ENCODE measurements at places on chromosomes 5 and 9.

GRCh38 chr5:132775476-132775961, 1.5 kb downstream of the SEPTIN8 start:
- no peak for DNase-seq

DNA sequence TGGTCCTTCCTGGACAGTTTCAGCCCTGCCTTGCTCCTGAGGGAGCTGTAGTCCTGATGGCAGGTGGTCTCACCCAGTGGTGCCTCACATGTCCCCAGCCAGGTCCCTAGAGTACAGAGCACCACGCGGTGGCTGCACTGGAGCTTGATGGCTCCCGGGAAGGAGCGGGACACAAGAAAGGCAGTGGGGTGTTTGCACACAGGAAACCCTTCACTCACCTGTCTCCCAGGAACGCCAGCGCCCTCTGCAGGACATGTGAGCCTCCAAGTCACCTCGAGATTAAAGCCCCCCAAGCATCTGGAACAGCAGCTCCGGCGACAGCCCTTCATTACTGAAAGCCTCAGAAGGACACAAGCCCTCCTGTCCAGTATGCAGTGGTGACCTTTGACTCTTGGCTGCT, 19.9 kb upstream of the TMEM250 start:
- peak; percentile 38 for DNase-seq

DNA sequence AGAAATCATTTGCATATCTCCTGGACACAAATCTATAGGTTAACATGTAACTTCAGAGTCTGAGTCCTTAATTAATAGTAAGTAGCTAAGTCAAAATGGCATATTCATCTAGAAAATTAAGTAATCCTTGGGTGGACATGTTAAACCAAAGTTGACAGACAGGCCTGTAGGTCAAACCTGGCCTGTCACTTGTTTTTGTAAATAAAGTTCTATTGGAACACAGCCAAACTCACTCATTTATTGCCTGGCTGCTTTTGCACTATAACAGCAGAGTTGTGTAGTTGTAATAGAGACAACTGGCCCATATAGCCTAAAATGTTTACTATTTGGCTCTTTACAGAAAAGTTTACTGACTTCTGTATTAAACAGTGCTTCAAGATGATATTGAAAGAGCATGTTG, 24.6 kb upstream of the GPR21 start:
- no peak for DNase-seq

- DNase-seq = no peak
Observed at GRCh38 chr5:134459491-134459890, 47.8 kb upstream of the CDKN2AIPNL start.

- peak; percentile 78 for DNase-seq
Observed at GRCh38 chr5:170297589-170298462, at the start of gene LCP2. Gene LCP2 (minus strand): TSS chr5:170297777. CDS start chr5:170297611, 166 bp downstream.

GRCh38 chr9:1319436-1319835, 269.3 kb downstream of the DMRT2 start:
- DNase-seq = no peak

DNA sequence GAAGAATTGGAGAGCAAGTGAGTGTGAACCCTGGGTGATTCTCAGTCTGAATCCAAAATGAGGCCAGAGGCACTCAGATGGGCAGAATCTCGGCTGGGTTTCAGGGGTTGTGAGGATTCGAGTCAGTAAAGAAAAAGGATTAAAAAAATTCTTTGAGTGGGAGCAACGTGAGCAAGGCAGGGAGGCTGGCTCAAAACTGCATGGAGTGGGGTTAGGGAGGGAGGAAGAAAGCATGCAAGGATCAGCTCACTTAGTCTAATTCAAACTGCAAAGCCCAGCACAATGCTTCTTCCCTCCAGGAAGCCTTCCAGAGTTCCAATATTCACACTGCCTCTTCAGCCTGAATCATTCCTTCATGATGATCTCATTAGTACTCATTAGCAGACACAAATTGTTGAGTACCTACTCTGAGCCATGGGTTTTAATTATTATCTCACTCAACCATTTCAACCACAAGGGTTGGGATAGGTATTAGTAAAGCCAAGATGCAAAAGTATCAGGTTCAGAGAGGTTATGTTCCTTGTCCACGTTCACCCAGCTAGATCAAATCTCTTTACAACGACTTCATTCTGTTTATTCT, 95.8 kb downstream of the BRINP1 start:
- DNase-seq = no peak

DNA sequence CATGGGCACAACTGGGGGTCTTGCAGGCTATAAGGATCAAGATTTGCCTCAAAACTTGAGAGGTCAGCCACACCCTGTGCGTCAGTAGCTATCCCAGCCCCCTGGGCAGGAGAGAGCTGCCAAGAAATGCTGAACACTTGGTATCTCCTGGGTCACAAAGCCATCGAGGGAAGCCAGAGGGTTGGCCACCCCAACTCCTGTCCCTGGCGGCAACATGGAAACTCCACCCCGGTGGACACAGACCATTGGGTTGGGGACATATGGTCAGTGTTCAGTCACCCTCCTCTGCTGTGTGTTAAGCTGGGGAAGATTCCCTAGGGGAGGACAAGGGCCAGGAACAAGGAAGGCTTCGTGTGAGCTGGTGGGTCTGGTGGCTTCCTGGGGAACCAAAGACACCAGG, 140.6 kb downstream of the C5orf15 start:
- no peak for DNase-seq

GRCh38 chr5:54098267-54098666, 212.1 kb downstream of the ARL15 start:
- no peak for DNase-seq

GRCh38 chr5:108164574-108164973, 217.3 kb downstream of the FBXL17 start:
- DNase-seq = no peak

DNA sequence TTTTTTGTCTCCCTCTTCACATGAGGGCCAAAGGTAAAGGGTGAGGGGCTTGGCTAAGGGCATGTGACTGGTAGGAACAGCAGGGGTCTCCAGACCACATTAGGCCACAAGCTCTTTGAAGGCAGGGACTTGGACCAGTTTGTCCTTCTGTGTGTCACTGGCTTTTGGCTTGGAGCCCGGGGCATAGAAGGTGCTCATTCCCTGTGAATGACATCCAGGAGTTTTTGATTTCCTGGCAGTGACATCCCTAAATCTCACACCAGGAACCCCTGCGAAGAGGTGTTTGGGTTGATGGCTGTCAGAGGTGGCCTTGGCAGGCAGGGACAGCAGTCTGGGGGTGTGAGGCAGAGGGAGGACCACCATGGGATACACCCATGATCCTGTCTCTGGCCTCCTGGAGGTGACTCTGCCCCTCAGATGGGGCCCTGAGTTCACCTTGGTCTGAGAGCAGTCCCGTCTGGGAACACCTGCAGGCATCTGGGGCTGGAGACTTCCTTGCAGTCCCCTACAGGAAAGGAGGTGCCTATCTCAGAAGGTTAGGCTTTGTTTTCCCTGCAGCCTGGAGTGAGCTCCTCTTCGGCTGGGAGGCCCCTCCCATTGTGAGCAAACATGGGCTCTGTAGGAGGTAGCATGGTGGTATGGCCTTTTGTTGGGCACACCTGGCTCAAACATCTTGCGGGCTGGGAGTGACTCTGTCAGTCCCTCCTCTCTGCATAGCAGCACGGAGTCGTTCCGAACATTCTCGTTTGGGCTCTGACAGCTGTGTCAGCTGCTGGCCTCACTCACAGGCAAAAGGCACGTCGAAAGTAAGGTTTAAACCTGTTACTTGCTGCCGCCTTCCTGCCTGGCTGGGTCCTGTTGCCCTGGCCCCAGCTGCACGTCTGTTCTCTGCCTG, 38.6 kb upstream of the PITX1 start:
- no peak for DNase-seq

GRCh38 chr5:50786073-50786472, 119.6 kb downstream of the PARP8 start:
- DNase-seq = no peak
